ENCODE measurements at places on chromosomes 1 and 21.

GRCh38 chr21:21682172-21682571, 684.0 kb downstream of the NCAM2 start:
- DNase-seq, result peak; percentile 41

GRCh38 chr1:50208756-50209155, 100.0 kb downstream of the ELAVL4 start:
- DNase-seq, result no peak

- DNase-seq, result no peak
These were observed 154.5 kb upstream of the C1orf87 start for GRCh38 chr1:60228041-60228491.

- no peak for DNase-seq
These were observed 50.3 kb downstream of the CASQ2 start for GRCh38 chr1:115718011-115718754.

DNA sequence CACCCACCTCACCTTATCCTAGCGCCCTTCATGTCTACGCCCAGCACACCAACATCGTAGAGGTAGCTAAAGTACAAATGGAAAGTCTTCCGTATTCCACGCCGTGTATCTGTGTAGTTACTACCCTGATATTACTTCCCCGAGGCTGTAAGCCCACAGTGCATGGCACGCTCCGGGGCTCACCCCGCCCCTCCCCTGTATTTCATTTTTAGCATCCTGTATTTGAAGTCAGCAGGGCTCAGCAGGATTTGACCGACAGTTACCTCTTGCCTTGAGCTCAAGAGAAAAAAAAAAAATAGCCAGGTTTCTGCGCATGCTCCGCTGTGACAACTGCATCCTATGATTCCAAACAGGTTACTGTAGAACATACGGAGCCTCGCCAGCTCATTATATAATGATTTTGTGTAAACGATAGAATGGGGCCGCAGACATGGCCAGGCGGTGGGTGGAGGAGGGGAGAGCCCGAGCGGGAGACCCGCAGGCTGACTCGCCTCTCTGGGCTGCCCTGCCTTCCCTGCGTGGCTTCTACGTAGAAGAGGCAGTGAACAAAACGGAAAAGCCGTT, 1.3 kb downstream of the ABCG1 start:
- no peak for DNase-seq

- DNase-seq, result no peak
These were observed 28.1 kb downstream of the EPHA2 start for GRCh38 chr1:16127676-16128337.

GRCh38 chr1:112298558-112298957, 97.5 kb upstream of the CTTNBP2NL start:
- peak; percentile 4 for DNase-seq

GRCh38 chr1:227841096-227841495, 25.6 kb downstream of the PRSS38 start:
- DNase-seq, result no peak

GRCh38 chr1:10916311-10916710, 96.1 kb upstream of the TARDBP start:
- no peak for DNase-seq

- DNase-seq, result no peak
These were observed 18.3 kb downstream of the IFI44 start for GRCh38 chr1:78667939-78668338.

GRCh38 chr1:95203908-95204437, 30.0 kb upstream of the RWDD3 start:
- DNase-seq, result no peak

- no peak for DNase-seq
These were observed 181.1 kb downstream of the NEK7 start for GRCh38 chr1:198337886-198338285.

DNA sequence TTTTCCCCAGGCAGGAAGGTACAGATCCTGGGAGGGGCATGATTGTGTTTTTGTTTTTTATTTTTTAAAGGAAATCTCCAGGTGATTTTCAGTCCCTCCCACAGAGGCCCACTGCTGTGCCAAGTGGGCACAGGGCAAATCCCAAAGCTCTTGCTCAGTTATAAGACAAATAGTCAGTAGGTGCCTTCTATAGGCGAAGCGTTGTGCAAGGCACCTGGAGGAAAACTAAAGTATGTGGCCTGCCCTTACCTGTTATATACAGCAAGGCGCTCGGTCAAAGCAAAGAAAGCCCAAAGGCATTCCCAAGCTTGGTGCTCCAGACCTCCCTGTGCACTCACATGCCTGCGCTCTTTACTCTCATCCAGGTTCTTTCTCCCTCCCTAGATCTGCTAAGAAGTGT, 81.0 kb downstream of the KCNJ15 start:
- no peak for DNase-seq

DNA sequence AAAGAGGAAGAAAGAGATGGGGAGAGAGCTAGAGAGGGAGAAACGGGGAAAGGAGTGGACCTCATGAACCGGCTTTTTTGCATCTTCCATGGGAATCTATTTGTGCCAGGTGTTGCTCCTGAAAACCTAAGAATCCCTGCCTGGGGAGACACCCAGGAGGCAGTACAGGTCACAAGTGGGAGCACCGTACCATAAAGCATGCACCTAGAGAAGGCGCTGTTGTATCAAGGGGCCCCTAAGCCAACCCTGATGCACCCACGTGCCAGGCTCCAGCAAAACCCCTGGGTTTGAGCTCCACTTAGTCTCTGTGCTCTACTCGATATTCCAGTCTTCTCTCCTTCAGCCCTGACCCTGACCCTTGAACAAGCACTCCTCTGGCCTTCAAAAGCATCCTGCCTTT, 233.6 kb downstream of the RRAGC start:
- DNase-seq, result no peak

- DNase-seq, result no peak
These were observed 519.2 kb downstream of the KIF26B start for GRCh38 chr1:245673881-245674414.

DNA sequence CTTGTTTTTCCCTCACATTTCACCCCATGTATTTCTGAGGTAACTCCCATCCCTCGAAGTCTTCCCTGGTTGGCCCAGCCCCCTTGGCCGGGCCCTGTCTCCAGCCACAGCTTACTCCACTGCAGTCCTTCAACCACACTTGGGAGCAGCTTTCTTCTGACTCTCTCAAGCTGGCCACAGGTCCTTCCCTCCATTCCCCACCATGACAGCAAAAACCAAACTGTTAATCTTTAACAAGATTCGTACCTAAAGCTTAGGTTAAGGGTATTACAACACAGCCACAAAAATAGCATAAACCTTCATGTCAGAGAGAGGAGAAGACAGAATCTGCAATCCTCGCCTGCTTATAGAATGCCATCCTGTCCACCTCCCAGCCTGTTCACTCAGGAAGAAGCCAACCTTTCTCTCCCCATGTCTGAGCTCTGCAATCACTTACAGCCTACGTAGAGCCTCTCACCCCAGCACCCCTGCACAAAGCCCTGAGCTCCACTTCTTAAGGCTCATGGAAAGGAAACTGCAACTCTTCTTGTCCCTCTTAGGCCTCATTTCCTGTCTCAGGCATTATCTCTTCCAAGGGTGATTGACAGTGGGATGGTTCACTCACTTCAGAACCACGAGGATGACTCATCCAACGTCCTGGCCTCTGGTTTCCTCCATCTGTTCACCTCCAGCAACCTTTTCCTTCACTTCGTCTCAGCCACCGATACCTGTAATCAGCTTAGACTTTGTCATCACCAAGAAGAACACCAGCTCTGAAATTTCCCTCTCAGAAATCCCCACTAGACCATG, 72.8 kb downstream of the CD2 start:
- DNase-seq, result no peak
